ENCODE measurements at places on chromosomes 12 and 14. TPM values are rescaled to one million over a fixed set of nuclear protein-coding genes. Genes with fewer than 3 reads are reported as not detected.

Gene NRIP2
- total RNA-seq: not detected

Gene ARF6
- total RNA-seq: 85.2 TPM

Gene CYP46A1
- total RNA-seq: 0.37 TPM

Gene SYT1
- total RNA-seq: 1.4 TPM

Gene PARP11
- total RNA-seq: 6.1 TPM

Gene OR4K13
- total RNA-seq: not detected

Gene GUCY2C
- not detected for total RNA-seq

Gene GLIPR1L1
- total RNA-seq: not detected

Gene ST8SIA1
- total RNA-seq: 2.2 TPM

Gene SCYL2
- 44.6 TPM for total RNA-seq

Gene MMP14
- total RNA-seq: 373 TPM

Gene SERPINA3
- 0.20 TPM for total RNA-seq

Gene KRT81
- not detected for total RNA-seq

Gene CLEC12A
- not detected for total RNA-seq

Gene GARIN6
- not detected for total RNA-seq

Gene E2F7
- total RNA-seq: 14.1 TPM

Gene SLCO1A2
- total RNA-seq: not detected

Gene CYP27B1
- total RNA-seq: 0.39 TPM

Gene CFAP251
- 1.8 TPM for total RNA-seq

Gene DNAJC22
- total RNA-seq: 0.20 TPM

Gene KCNH5
- not detected for total RNA-seq

Gene PRR4
- total RNA-seq: 2.2 TPM

Gene SDR9C7
- total RNA-seq: not detected

Gene SMAGP
- total RNA-seq: 24.4 TPM

Gene CLEC6A
- not detected for total RNA-seq

Gene PTHLH
- 0.73 TPM for total RNA-seq

Gene KRT3
- total RNA-seq: not detected

Gene ACOT6
- total RNA-seq: not detected

Gene RERG
- not detected for total RNA-seq

Gene GPRC5D
- not detected for total RNA-seq

Gene TTC7B
- total RNA-seq: 22.7 TPM

Gene HPD
- total RNA-seq: 1.5 TPM

Gene KLRK1
- not detected for total RNA-seq

Gene LRCOL1
- total RNA-seq: not detected

Gene KITLG
- total RNA-seq: 45.7 TPM

Gene GLS2
- total RNA-seq: under 0.01 TPM

Gene SLC35F4
- not detected for total RNA-seq

Gene UNC79
- under 0.01 TPM for total RNA-seq

Gene MYO1H
- not detected for total RNA-seq

Gene TCL1A
- total RNA-seq: not detected

Gene SLC24A4
- total RNA-seq: not detected

Gene TAS2R42
- total RNA-seq: not detected

Gene RFLNA
- not detected for total RNA-seq

Gene IFI27L1
- total RNA-seq: 12.1 TPM

Gene ADAMTS20
- total RNA-seq: not detected

Gene FSCB
- not detected for total RNA-seq

Gene PPP1R36
- not detected for total RNA-seq

Gene VRTN
- total RNA-seq: not detected

Gene TRMT61A
- total RNA-seq: 11.0 TPM
